ENCODE measurements at places on chromosomes 5 and 9. TPM values are rescaled to one million over a fixed set of nuclear protein-coding genes. Genes with fewer than 3 reads are reported as not detected.

The DCANP1 gene
- total RNA-seq, result not detected

The PCDHA1 gene
- not detected for total RNA-seq

The SPACA9 gene
- 14.0 TPM for total RNA-seq

The C9orf152 gene
- total RNA-seq, result not detected

The STPG3 gene
- total RNA-seq, result not detected

DNA sequence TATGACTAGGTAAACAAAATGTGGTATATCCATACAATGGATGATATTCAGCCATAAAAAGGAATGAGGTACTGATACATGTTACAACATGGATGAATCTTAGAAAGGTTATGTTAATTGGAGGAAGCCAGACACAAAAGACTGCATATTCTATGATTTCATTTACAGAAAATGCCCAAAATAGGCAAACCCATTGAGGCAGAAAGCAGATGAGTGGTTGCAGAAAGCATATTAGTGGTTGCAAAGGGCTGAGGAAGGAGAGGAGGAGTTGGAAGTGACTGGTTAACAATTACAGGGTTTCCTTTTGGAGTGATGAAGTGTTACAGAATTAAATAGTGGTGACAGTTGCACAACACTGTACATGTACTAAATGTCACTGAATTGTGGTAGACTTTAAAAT lies 17.7 kb downstream of the PLGRKT start:
- no peaks in the 10 kb centered on the region for H3K4me1 ChIP-seq
- no peak overlapping the region for H3K4me3 ChIP-seq
- no peaks in the 10 kb centered on the region for H3K27me3 ChIP-seq
- H3K27ac ChIP-seq, result no peak overlapping the region
- no peak for DNase-seq

GRCh38 chr5:159199225-159199624 lies 10.1 kb downstream of the RNF145 start:
- peaks cover 13% of the 10 kb centered on the region for H3K36me3 ChIP-seq
- H3K4me3 ChIP-seq, result no peak overlapping the region
- peaks cover 19% of the 10 kb centered on the region for H3K4me1 ChIP-seq

- H3K27ac ChIP-seq, result no peak overlapping the region
- no peaks in the 10 kb centered on the region for H3K27me3 ChIP-seq
- no peak for DNase-seq
- peaks cover 9% of the 10 kb centered on the region for H3K4me1 ChIP-seq
Measured at GRCh38 chr5:116546033-116546742, 28.4 kb downstream of the SEMA6A start.

DNA sequence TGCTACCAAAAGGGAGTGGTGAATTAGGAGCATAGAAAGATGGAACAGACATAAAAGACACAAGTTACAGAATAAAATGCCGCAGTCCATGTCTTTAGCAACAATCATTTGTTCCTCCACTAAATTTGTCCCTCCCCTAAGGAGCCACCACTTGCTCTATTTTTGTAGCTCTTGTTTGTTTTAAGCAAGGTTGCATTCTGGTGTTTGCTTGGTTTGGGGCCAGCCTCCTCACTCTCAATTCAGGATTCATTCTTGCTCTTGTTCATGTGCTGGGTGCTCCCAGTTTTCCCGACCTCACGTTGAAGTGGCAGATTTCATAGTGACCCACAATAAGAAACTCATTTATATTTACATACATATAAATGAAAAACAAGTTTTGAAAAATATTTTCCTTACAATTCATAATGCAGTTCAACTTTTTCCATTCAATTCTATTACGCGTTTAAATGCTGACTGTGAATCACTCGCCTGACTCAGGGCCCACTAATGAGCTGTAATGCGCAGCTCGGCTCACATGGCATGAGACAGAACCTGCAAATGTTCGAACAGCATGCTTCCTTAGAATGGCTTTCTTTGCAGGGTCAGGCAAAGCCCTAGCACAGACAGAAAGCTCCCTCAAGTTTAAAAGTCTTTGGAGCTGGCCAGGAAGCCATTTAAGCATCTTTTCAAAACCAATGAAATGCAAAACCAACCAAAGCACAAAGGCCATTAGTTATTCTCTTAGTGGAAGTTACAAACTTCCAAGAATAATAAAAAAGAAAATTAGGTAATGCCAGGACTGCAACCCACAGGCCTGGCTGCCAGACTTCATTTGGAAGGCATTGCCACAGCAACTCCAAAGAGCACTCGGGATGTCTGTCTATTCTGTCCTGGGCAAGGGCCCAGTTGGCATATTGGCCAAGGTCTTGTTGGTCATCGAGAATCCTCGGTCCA lies 41.7 kb downstream of the RETREG1 start:
- no peak overlapping the region for H3K4me3 ChIP-seq
- peak overlapping the region; percentile 59 for H3K27ac ChIP-seq
- peaks cover 26% of the 10 kb centered on the region for H3K4me1 ChIP-seq
- no peaks in the 10 kb centered on the region for H3K27me3 ChIP-seq
- DNase-seq, result no peak

- H3K4me1 ChIP-seq, result no peaks in the 10 kb centered on the region
- no peaks in the 10 kb centered on the region for H3K27me3 ChIP-seq
- H3K4me3 ChIP-seq, result no peak overlapping the region
- no peaks in the 10 kb centered on the region for H3K36me3 ChIP-seq
Measured at GRCh38 chr9:79928661-79929223, 357.0 kb downstream of the TLE4 start.

GRCh38 chr5:64507264-64507605 lies 1.4 kb downstream of the RGS7BP start:
- DNase-seq, result no peak
- H3K4me1 ChIP-seq, result peaks cover 13% of the 10 kb centered on the region
- peak overlapping the region; percentile 38 for H3K4me3 ChIP-seq
- H3K27ac ChIP-seq, result no peak overlapping the region
- H3K27me3 ChIP-seq, result no peaks in the 10 kb centered on the region

GRCh38 chr9:104980039-104980654 lies 52.2 kb upstream of the ABCA1 start:
- peaks cover 15% of the 10 kb centered on the region for H3K4me1 ChIP-seq
- H3K27ac ChIP-seq, result no peak overlapping the region
- no peaks in the 10 kb centered on the region for H3K36me3 ChIP-seq
- H3K4me3 ChIP-seq, result no peak overlapping the region

DNA sequence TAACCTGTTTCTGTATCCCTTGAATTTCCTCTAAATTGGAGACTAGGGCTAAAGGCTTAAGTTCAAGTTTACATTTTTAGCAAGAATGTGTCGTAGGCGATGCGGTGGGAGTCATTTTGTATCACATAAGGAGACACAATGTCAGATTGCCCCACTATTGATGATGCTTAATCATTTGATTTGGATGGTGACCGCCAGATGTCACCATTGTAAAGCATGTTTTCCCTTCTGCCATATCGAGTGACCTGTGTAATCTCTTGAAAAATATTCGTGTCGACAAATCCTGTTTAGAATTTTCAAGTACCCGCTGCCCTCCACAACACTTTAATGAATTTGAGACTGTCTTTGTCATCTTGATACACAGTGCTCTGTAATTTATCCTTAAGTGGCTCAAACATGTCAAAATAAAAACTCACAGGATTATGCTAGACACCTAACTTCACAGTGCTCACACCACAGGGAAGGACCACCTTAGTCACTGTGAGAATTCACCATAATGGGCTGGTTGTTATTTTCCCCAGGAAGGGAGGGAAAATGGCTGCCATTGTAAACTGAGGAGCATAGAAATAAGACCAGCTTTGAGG lies 34.5 kb upstream of the SLC46A2 start:
- no peaks in the 10 kb centered on the region for H3K4me1 ChIP-seq
- no peak for DNase-seq
- no peak overlapping the region for H3K27ac ChIP-seq
- H3K36me3 ChIP-seq, result no peaks in the 10 kb centered on the region
- H3K4me3 ChIP-seq, result no peak overlapping the region

DNA sequence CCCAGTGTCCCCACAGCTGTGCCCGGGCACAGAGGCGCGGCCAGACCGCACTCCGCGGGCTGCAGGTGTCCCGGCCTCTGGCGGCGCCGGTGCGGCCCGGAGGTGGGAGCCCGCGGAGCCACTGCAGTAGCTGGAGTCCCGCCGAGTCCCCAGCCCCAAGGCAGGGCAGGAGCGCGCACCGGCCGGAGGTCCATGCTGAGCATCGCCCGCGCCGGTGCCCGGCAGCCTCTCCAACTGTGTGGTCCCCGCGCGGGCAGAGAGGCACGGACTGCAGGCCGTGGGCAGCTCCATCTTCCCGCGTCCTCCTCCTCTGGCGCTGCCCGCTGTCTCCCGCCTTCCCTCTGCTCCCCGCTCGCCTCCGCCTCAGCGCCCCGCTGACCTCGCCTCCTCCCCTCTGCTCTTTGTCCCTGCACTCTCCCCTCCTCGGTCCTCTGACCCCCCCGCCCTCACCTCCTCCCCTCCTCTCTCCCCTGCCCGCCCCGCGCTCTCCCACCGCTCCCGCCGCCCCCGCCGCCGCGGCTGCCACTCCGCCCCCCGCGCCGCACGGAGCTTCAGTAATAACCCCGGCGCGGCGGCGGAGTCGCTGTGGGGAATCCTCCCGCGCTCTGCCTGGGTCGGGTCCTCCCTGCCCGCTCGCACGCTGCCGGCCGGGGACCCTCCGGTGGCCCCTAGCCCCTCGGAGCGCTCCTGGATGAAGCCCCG lies at the start of gene ADAMTS16:
Gene ADAMTS16, plus strand, starts transcription at position 554 of the 702 bp plus-strand sequence. Its CDS starts 138 bp downstream, at position 692.
- DNase-seq, result no peak
- peak within 1 kb of the TSS; percentile 17 for H3K4me3 ChIP-seq
- peaks cover 20% of the 10 kb centered on the region for H3K4me1 ChIP-seq
- H3K27me3 ChIP-seq, result peaks cover 44% of the 10 kb centered on the region
- no peaks in the 10 kb centered on the region for H3K36me3 ChIP-seq
- no peak within 1 kb of the TSS for H3K27ac ChIP-seq

GRCh38 chr9:92576175-92576574 lies 40.4 kb upstream of the ECM2 start:
- H3K27me3 ChIP-seq, result no peaks in the 10 kb centered on the region
- H3K36me3 ChIP-seq, result no peaks in the 10 kb centered on the region
- DNase-seq, result no peak
- H3K4me3 ChIP-seq, result no peak overlapping the region
- H3K27ac ChIP-seq, result no peak overlapping the region
